Colonic mucosa (tissue), 4 donors: ENCODE measurements at places on chromosomes 1 and 21.

- H3K4me3 ChIP-seq = no peak overlapping the region
- no peaks in the 10 kb centered on the region for H3K36me3 ChIP-seq
- H3K4me1 ChIP-seq = no peaks in the 10 kb centered on the region
- no peaks in the 10 kb centered on the region for H3K27me3 ChIP-seq
Observed at GRCh38 chr1:6148497-6149241, 31.5 kb downstream of the CHD5 start.

DNA sequence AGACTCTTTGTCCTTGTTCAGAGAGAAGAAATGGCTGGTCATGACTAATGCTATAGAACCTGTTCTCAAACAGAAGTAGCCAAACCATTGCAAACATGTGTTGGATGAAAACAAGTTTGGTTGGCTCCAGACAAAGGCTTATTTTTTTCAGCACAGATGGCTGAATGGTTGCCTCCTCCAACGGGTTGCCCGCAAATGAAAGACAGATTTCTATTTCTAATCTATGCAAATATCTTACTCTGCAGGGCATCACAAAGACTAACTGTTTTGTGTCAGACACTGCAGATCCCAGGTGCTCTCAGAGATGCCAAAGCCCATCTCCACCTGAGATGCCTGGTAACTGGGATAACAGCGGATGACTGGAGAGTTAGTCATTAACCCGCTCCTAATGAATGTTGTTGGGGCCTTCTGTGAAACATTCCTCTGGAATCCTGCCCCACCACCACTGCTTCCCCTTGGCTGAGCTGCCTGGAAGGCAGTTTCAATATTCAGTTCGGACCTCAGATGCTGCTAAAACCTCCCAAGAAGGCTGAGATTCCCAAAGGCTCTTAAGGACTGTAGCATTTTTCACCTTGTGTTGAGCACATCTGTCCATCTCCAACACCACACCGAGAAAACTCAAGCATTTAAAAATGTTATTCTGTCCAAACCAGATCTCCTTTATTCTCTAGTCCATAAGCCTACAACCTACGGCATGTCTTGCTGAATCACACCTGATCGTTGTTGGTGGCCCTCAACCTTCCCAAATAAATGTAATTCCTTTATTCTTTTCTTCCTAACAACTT is 104.4 kb downstream of the PTPN14 start:
- H3K4me3 ChIP-seq = no peak overlapping the region
- no peaks in the 10 kb centered on the region for H3K36me3 ChIP-seq
- H3K4me1 ChIP-seq = no peaks in the 10 kb centered on the region
- H3K27ac ChIP-seq = no peak overlapping the region

GRCh38 chr1:32683397-32683796 is 19.2 kb downstream of the SYNC start:
- H3K36me3 ChIP-seq = peaks cover 6% of the 10 kb centered on the region
- peaks cover 7% of the 10 kb centered on the region for H3K4me1 ChIP-seq
- H3K27me3 ChIP-seq = no peaks in the 10 kb centered on the region
- H3K27ac ChIP-seq = no peak overlapping the region

GRCh38 chr1:25586181-25586588 is 30.4 kb upstream of the MAN1C1 start:
- H3K4me1 ChIP-seq = no peaks in the 10 kb centered on the region
- no peak overlapping the region for H3K27ac ChIP-seq
- no peak for DNase-seq
- no peaks in the 10 kb centered on the region for H3K27me3 ChIP-seq
- no peaks in the 10 kb centered on the region for H3K36me3 ChIP-seq

DNA sequence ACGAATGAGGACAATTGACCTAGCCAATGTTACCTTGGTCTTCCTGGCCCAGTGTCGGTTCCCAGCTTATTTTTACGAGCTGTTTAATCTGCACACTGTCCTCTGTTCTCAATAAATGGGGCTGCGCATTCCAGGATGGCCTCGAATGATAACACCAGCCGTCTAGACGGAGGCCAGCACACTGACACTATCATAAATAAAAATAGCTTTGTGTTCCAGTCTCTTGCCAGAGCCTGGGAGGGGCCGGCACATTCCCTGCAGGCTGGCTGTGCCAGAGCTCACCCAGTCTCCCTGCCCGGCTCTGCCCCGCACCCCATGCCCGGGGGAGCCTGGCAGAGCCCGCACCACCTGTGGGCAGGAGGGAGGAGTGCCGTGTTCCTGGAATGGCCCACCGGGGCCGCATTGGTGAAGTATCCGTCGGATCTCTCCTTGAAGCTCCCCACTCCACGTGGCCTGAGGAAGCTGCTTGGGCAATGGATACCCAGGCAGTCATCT is 92.1 kb downstream of the SPSB1 start:
- no peaks in the 10 kb centered on the region for H3K36me3 ChIP-seq
- no peaks in the 10 kb centered on the region for H3K4me1 ChIP-seq
- DNase-seq = no peak
- no peaks in the 10 kb centered on the region for H3K27me3 ChIP-seq
- peak overlapping the region; percentile 28 for H3K27ac ChIP-seq
- no peak overlapping the region for H3K4me3 ChIP-seq

DNA sequence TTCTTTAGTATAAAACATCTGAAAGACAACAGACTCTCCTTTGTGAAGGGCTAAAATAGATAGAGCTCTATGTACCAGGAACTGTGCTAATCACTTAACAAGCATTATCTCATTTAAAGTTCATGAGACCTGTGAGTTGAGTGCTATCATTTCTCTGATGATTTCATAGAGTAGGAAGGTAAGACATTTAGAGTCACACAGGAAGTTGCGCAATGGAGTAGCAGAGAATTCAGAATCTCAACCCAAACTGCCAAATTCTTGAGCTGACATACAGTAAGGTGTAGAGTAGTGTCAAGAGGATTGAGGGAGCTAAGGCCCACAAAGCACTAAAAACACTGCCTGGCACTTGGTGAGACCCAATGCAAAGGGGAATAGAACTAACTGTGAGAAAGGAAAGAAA is 384.3 kb downstream of the NTNG1 start:
- H3K36me3 ChIP-seq = no peaks in the 10 kb centered on the region
- no peak overlapping the region for H3K27ac ChIP-seq
- no peak overlapping the region for H3K4me3 ChIP-seq
- H3K27me3 ChIP-seq = no peaks in the 10 kb centered on the region

DNA sequence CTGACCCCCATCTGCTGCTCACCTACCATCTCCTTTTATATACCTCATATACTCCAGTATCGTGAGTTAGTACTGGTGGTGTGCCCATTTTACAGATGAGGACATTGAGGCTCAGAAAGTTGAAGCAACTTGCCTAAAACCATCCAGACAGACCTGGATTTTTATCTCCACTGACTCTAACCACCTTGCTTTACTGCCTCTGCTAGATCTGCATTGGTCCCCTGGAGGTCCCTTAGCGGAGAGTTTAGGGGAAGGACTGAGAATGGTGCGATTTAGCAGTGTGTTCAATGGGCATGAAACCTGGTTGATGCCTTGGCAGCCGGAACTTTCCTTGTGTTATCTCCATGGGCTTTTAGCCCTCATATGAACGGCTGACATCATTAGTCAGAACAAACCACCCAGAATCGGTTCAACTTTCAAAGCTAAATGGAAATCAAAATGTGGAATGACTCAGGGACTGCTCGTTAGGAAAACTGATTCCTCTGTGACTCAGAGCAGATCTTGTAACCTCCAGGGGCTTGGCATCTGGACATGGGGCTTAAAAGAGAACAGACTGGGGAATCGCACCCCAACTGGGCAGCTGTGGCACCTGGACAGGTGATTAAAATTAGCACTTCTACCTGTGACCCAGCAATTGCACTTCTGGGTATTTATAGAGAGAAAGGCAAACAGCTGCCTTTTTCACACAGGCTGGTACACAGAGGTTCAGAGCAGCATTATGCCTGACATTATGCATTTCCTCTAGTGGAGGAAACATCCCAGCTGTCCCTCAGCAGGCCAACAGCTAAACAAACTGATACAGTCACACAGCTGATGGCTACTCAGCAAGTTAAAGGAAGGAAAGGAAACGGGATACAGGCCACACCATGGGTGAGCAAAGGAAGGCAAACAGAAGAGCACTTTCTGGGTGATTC is 25.3 kb downstream of the TMEM51 start:
- H3K27me3 ChIP-seq = no peaks in the 10 kb centered on the region
- H3K27ac ChIP-seq = peak overlapping the region; percentile 55
- no peaks in the 10 kb centered on the region for H3K4me1 ChIP-seq
- DNase-seq = peak; percentile 34

GRCh38 chr21:33196941-33197374 is 32.8 kb upstream of the IFNAR2 start:
- H3K27ac ChIP-seq = no peak overlapping the region
- peak; percentile 60 for DNase-seq
- H3K4me1 ChIP-seq = peaks cover 6% of the 10 kb centered on the region
- no peak overlapping the region for H3K4me3 ChIP-seq

DNA sequence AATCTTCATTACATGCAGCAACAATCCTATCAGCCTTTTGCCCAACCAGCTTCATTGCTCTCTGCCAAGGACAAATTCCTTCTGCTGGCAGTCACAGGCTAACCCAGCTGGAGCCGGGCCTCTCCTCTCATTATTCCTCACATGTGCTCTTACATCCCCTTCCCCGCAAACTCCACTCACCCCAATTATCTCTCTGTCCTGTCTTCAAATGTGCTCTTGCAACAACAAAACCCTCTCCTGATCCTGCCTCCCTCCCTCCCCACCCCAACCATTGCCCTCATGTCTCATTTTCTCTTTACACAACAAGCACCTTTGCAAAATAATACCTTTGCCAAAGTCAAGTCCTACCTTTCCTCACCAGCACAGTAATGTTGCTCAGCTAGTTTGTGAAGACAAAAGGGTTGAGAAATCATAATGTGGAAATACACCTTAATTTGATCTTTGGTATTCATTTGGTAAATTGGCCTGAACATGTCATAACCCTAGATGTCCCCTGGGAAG is 36.0 kb upstream of the DHCR24 start:
- no peaks in the 10 kb centered on the region for H3K36me3 ChIP-seq
- no peak for DNase-seq
- no peak overlapping the region for H3K4me3 ChIP-seq
- no peak overlapping the region for H3K27ac ChIP-seq

GRCh38 chr1:167479331-167479979 is 38.9 kb downstream of the CD247 start:
- no peaks in the 10 kb centered on the region for H3K36me3 ChIP-seq
- H3K27me3 ChIP-seq = no peaks in the 10 kb centered on the region
- no peak overlapping the region for H3K27ac ChIP-seq
- no peaks in the 10 kb centered on the region for H3K4me1 ChIP-seq

DNA sequence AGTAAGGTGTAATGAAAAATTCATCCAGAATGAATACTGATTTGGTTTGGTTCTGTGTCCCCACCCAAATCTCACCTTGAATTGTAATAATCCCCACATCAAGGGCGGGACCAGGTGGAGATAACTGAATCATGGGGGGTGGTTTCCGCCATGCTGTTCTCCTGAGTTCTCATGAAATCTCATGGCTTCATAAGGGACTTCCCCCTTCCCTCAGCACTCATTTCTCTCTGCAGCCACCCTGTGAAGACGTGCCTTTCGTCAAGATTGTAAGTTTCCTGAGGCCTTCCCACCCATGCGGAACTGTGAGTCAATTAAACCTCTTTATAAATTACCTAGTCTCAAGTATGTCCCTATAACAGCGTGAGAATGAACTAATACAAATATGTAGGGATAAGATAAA is 5.5 kb upstream of the SYNJ1 start:
- no peaks in the 10 kb centered on the region for H3K4me1 ChIP-seq
- DNase-seq = no peak
- no peaks in the 10 kb centered on the region for H3K36me3 ChIP-seq
- H3K27me3 ChIP-seq = no peaks in the 10 kb centered on the region

- H3K4me1 ChIP-seq = peaks cover 9% of the 10 kb centered on the region
- no peak overlapping the region for H3K27ac ChIP-seq
- H3K36me3 ChIP-seq = no peaks in the 10 kb centered on the region
Observed at GRCh38 chr1:211511947-211512346, 20.0 kb upstream of the RD3 start.

DNA sequence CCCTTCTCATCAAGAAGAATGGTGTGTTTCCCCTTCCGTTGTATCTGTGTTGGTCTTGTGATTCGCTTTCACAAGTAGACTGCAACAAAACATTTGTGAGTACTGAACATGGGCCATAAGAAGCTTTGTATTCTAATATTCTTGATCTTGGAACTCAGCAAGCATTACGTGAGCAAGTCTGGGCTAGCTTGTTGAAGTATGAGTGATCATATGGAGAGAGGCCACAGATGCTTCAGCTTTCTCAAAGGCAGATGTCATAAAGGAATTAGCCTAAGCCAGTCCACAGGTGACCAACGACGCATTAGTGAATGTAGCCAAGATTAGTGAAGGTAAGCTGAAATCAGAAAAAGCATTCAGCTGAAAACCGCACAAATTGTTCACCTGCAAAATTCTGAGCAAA is 609.6 kb upstream of the NEGR1 start:
- no peak overlapping the region for H3K4me3 ChIP-seq
- no peaks in the 10 kb centered on the region for H3K36me3 ChIP-seq
- H3K27me3 ChIP-seq = no peaks in the 10 kb centered on the region
- H3K27ac ChIP-seq = no peak overlapping the region
- DNase-seq = no peak
- no peaks in the 10 kb centered on the region for H3K4me1 ChIP-seq

DNA sequence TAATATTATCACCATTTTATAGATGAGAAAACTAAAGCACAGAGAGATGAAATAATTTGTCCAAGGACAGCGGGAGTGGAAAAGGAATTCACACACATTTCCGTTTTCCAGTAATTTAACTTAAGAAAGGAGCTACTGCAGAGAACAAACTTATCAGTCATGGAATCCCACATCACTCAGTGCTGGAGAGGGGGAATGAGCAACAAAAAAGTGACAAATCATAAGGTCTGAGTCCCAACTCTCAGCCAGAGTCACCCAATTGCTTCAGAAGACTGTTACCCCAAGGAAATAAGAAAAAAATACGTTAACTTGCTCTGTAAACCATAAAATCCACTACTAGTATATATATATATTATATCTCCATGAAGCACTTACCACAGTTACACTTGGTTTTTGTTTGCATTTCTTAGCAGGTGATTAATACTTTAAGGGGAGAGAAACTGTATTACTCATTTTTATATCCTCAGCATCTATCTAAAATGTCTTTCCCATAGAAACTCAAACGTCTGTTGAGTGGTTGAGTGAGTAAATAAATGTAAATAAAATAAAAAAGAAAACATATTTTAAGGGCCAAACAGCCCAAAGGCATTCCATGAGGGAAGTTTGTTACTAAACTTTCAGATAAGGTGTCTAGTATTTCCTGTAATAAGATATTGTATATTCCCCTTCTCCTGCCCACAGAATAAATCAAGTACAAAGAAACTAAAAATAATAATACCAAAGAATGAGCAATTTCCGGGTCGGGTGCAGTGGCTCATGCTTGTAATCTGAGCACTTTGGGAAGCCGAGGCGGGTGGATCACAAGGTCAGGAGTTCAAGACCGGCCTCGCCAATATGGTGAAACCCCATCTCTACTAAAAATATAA is 76.8 kb downstream of the SLC45A1 start:
- H3K4me3 ChIP-seq = no peak overlapping the region
- no peaks in the 10 kb centered on the region for H3K36me3 ChIP-seq
- no peak overlapping the region for H3K27ac ChIP-seq

GRCh38 chr1:57910782-57911181 is 486.9 kb upstream of the DAB1 start:
- H3K36me3 ChIP-seq = no peaks in the 10 kb centered on the region
- no peak for DNase-seq
- H3K4me1 ChIP-seq = no peaks in the 10 kb centered on the region
- H3K4me3 ChIP-seq = no peak overlapping the region
- no peak overlapping the region for H3K27ac ChIP-seq
